ENCODE measurements at places on chromosomes 3 and 15. TPM values are rescaled to one million over a fixed set of nuclear protein-coding genes. Genes with fewer than 3 reads are reported as not detected.

Gene GOLGA8T
- not detected for total RNA-seq

Gene CHRM5
- total RNA-seq = not detected

Gene FSTL1
- total RNA-seq = 22.2 TPM

Gene ADAMTSL3
- total RNA-seq = 1.9 TPM

Gene NOX5
- 0.13 TPM for total RNA-seq

Gene CD86
- total RNA-seq = not detected

Gene ESYT3
- 2.3 TPM for total RNA-seq

Gene GOLGA8S
- not detected for total RNA-seq

Gene TKT
- 156 TPM for total RNA-seq

Gene DPPA4
- total RNA-seq = not detected

Gene LIPC
- 0.40 TPM for total RNA-seq

Gene ATP10A
- 7.4 TPM for total RNA-seq

Gene LNP1
- 0.95 TPM for total RNA-seq

Gene INSYN1
- total RNA-seq = 2.2 TPM

Gene FNDC3B
- total RNA-seq = 74.3 TPM

Gene GOLGA8O
- total RNA-seq = not detected

Gene PLA2G4D
- not detected for total RNA-seq

Gene PIK3CA
- total RNA-seq = 10.3 TPM

Measured in Peyer's patch (tissue), 4 donors.